ENCODE measurements at places on chromosomes 3 and 15. TPM values are rescaled to one million over a fixed set of nuclear protein-coding genes. Genes with fewer than 3 reads are reported as not detected.
A peak's percentile ranks its signal among the peaks of the same experiment; 100 is the strongest.

GRCh38 chr3:171192176-171192854 lies 165.8 kb upstream of the SLC2A2 start:
- no peak for DNase-seq

The GOLGA8Q gene
- not detected for total RNA-seq

GRCh38 chr3:117763561-117763960 lies 1054.0 kb downstream of the TUSC7 start:
- DNase-seq, result no peak

The SERINC4 gene
- total RNA-seq, result not detected

DNA sequence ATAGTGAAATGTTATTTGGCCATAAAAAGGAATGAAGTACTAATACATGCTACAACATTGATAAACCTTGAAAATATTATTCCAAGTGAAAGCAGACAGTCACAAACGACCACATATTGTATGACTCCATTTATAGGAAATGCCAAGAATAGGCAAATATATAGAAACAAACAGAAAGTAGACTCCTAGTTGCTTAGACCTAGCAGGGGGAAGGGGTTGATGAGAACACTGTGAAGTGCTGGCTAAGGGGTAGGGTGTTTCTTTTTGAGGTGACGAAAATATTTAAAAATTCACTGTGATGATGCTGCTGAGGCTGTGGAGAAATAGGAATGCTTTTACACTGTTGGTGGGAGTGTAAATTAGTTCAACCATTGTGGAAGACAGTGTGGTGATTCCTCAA lies 30.5 kb upstream of the XIRP1 start:
- DNase-seq, result no peak

The GP9 gene
- not detected for total RNA-seq

GRCh38 chr3:152192936-152193672 lies 75.6 kb upstream of the MBNL1 start:
- DNase-seq, result no peak

The TTLL13 gene
- 0.28 TPM for total RNA-seq

The GOLGA8M gene
- not detected for total RNA-seq

GRCh38 chr3:121943431-121943830 lies 49.2 kb downstream of the SLC15A2 start:
- DNase-seq, result no peak

The SHC4 gene
- total RNA-seq, result not detected

- DNase-seq, result no peak
Observed at GRCh38 chr3:134093956-134094355, 64.2 kb upstream of the SLCO2A1 start.

DNA sequence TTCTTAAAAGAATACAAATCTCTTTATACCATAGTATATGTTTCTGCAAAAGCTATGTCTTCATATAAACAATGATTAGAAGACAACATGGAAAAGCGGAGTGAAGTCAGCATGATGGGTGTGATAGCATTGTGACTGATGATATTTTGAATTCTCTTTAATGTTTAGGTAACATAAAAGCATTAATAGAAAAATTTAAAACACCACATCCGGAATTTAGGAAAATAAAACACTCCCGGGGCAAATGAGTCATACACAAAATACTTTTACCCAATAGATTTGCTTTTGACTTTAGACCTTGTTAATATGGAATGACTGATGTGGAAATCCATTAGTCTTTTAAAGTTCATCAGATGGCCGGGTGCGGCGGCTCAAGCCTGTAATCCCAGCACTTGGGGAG lies 134.7 kb downstream of the P3H2 start:
- DNase-seq, result no peak

DNA sequence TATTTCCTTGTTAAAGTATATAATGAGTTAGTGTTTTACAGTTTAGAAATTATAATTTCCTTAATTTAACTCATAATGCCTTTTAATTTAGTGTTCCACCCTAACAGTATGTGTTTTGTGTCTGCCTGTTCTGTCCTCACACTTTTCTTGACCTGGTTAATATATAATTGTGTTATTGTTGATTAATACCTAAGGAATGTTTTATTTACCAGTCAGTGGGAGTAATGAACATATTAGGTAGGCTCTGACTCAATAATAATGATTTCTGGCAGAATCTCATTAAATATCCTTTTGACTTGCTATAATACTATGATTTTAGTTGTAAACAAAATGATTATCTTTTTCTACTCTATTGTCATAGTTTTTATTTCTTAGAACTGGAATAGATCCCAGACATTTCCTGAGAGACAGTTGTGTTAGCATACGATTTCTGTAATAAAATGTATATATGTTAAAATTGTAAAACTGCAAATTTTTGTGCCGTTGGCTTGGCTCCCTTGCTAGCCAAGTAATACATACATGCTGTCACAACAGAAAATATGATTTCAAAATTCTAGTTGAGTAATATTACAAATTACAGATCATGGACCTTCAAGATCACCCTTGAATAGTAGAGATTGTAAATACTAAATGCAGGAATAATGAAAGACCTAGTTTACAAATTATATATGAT lies 51.9 kb downstream of the RASA2 start:
- DNase-seq, result no peak

The STAB1 gene
- total RNA-seq, result not detected

DNA sequence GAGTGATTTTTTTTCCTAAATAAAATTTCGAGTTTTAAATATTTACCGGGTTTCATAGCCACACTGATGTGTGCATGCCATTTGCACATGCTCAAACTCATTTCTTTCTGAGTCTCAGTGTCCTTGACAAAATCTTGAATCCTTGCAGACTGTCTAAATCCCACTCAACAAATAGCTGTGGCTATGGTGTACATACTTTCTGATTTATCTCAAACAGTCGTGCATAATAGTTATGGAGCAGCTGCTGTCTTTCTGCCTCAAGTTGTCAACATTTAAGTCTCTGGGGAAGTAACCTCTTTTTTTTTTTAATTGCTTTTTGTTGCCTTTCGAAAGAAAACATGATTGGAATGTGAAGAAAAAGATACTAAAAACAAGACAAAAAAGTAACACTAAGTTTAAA lies 52.8 kb upstream of the UTS2B start:
- DNase-seq, result no peak

DNA sequence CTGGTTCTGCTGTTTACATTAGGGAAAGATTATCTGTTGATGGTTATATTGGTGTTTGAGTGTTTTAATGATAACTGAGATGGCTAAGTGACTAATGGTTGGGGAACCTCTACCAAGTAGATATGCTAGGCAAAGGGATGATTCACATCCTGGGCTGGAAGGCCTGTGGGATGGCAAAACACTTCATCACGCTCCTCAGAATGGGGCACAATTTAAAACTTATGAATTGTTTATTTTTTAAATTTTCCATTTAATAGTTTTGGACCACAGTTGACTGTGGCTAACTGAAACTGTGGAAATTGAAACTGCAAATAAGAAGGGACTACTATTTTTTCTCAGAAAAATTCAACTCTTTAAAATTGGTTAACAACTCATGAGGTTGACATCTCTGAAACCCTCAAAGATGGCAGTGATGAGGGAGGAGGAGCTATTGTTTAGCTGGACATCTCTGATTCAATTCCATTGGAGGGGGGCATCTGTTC lies 100.5 kb upstream of the ZBED2 start:
- no peak for DNase-seq

DNA sequence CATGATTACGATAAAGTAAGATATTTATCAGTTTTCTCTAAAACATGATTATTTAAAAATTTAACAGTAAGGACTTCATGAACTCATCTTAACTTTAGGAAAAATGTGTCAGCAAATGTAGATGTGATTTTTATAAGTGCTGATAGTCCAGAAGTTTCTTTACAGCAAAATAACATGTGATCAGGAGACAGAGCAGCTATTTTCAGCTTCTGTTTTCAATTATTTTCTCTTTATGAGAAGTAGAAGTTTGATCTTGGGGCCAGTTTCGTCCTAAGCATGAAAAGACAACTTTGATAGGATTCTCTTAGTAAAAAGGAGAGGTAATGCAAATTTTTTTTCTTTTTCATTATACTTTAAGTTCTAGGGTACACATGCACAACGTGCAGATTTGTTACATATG lies 96.5 kb upstream of the TSPAN3 start:
- no peak for DNase-seq

GRCh38 chr3:153163393-153163724 lies 1.3 kb downstream of the RAP2B start:
- peak; percentile 57 for DNase-seq

The NDN gene
- total RNA-seq, result not detected

DNA sequence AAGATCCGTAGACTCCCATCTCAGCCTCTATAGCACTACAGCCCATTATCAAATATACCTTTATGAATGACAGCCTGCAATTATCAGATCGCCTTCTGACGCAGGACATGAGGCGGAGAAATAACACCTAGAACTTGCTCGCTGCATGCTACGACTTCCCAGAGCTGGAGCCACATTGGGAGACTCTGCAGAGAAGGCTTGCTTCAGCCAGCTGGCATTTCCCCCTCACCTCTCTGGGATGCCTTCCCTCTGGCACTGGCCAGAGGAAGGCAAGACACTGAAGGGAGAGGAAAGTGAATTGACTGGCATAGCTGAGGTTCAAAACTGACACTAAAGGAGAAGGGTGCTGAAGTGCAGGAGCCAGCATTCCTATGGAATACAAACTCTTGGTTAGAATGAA lies 131.7 kb downstream of the GABRB3 start:
- no peak for DNase-seq

DNA sequence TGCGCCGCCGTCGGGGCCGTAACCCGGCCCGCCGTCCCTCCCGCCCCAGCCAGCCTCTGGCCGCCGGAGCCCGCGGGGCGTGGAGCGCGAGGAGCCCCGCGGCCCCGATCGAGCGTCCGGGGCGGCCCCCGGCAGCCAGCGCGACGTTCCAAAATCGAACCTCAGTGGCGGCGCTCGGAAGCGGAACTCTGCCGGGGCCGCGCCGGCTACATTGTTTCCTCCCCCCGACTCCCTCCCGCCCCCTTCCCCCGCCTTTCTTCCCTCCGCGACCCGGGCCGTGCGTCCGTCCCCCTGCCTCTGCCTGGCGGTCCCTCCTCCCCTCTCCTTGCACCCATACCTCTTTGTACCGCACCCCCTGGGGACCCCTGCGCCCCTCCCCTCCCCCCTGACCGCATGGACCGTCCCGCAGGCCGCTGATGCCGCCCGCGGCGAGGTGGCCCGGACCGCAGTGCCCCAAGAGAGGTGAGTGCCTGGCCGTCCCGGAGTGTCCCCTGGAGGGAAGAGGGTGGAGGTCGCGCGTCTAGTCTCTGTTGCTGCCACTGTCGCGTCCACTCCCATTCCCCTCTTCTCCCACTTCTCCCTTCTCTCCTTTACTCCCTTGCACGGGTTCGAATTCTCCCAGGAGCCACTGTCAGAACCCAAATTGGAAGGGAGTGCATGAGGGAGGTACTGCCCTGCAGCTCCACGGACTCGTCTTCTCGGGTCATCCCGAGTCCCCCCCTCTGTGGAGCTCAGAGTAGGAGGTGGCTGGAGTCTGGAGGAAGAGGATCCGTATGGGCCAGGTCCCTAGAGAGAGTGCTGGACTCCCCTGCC lies 585 bp downstream of the CSK start:
- peak; percentile 28 for DNase-seq

- no peak for DNase-seq
Observed at GRCh38 chr3:169478566-169479313, 184.8 kb downstream of the MECOM start.
